Ecto neural progenitor cell (in vitro differentiated cells): ENCODE measurements at places on chromosomes 16 and 17.

DNA sequence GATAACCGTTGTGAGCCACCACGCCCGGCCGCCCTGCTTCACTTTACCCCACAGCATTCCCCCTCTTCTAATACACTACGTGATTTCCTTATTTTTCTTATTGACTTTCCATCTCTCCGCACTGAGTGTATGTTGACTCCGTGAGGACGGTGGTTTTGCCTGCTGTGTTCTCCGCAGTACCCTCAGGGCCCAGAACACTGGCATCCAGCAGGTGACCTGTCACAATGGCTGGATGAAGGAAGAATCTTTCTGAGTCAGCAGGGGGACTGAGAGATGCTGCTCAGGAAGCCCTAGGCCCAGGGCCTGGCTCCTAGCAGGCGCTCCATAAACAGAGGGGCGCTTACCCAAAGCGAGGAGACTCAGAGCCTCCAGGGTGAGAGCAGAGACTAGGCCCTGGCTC lies 79.5 kb downstream of the RTN4RL1 start:
- no peak for DNase-seq

DNA sequence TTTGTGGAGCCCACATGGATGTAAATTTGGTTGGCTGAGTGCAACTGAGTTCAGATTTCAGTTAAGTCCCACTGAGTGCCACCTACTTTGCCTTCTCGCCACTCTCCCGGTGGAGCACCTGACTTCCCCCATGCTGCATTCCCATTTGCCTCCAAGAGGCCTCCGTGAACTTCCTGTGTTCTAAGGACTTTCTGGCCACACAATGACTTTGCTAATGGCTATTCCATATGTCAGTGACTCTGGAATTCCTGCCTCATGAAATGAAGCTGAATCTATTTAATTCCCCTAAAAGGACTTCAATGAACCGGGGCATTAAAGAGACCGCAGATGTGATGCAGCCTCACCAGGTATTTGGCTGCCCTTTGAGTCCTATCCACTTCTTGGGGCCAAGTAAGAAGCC lies 29.9 kb downstream of the ABCC12 start:
- DNase-seq: no peak

DNA sequence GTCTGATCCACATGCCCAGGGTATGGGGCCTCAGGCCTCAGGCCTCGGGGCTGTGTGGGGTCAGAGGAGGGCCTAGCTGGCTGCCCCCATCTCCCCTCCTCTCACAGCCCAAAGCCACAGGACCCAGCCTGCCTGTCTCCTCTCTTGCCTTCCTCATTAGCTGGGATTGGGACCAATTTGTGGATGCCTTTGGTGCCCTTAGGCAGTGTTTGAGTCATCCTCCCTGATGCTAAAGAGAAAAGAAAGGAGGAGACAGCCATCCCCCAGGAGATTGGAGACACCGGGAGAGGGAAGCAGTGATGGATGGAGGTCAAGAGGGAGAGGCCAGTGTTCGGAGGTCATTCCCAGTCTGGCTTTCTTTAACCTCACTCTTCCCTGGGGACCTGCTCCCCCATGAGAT lies 23.3 kb upstream of the NOG start:
- DNase-seq: no peak

DNA sequence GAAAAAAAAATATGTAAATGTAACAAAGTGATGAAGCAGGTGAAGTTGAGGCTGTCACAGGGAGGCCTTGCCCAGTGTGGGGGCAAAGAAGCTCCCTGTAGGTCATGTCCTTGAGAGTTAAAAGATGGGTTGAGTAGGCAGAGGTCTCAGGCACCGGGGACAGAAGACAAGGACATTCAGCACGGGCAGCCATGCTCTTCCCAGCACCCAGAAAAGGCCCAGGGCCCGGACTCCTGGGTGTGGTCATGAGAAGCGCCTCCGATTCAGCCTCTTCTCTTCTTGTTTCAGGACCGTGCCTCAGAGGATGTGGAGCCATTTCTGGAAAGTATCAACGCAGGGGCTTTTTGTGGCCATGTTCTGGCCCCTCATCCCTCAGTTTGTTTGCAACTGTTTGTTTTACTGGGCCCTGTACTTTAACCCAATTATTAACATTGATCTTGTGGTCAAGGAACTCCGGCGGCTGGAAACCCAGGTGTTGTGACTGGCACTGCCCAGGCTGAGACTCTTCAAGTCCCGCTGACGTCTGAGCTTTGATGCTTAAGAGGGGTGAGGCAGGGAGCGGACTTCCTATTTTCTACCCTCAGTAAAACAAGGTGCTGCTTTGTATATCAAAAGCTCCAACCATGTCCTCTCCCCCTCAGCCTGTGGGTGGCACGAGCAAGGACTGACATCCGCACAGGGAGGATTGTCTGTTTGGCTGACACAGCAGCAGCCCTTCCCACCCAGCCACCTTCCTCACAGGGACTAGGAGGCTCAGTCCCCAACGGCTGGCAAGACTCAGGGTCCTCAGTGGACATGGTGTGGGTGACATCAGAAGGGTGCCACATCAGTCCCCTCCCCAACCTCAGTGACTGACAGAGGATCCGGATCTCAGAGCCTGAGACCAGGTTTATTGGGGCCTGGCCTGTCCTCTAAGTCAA lies 26.5 kb downstream of the PLA2G10 start:
- DNase-seq: no peak

DNA sequence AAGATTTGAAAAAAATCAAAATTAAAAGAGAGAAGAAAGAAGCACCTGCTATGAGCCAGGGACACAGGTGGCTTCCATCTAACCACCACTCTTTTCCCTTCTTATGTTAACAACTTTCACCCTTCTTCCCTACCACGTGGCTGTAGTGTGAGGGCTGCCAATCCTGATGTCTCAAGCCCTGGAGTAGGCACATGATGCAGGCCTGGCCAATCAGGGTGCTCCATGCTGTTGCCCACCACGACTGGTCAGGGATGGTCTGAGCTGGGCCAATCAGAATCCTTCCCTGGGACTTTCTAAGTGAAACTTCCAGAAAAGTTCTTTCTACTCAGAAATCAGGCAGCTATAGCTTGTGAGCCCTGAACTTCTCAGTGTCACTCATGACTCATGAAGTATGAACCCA lies 140.7 kb downstream of the SDK2 start:
- DNase-seq: no peak

DNA sequence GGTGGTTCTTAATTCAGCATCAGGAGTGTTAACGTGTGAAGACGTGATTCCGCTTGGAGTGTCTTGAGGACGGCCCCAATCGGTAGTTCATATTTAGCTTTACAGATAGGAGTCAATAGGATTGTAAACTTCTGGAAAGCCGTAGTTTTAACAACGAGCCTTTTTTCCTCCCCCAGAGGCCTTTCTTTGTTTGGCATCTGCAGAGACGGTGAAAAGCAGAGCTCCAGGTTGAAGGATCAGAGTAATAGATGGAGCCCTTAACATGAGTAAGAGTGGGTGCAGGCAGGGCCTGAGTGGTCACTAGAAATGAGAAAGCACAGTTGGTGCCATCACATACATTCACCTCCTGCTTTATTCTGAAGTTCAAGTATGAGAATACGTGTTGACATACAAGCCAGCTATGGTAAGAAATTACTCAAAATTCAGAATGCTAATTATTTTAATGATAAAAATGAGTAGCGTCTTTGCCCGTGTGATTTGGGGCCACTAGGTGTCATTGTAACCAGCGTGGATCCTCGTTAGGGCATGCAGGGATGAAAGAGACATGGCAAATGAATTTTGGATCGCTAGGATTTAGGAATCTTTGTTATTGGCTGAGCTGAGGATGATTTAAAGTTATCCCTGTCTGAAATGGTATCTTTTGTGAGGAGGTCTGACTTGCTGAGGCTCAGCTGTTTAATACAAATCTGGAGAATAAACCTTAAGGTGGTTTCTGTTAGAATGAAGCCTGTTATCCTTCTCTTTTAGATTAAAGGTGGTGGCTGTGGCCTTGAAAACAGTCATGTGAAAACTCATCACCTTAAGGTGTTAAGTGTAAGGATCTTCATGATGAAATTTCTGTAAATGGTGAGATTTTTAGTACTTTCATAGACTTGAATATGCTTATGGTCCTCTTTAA lies 18.6 kb downstream of the PRCD start:
- DNase-seq: no peak

DNA sequence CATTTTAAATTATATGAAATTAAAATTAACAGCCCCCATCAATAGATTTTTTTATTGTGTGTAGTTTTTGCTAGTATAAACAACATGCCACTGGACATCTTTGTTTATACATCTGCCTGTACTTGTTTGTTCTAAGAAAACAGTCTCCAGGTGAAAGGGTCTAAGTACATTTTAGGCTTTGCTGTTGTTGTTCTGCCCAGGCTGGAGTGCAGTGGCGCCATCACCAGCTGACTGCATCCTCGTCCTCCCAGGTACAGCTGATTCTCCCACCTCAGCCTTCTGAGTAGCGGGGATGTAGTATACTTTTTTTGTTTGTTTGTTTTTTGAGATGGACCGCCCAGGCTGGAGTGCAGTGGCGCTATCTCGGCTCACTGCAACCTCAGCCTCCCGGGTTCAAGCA lies 25.5 kb downstream of the C17orf58 start:
- DNase-seq: no peak

- no peak for DNase-seq
These were observed 9.1 kb upstream of the SOCS3 start for GRCh38 chr17:78368854-78369495.

DNA sequence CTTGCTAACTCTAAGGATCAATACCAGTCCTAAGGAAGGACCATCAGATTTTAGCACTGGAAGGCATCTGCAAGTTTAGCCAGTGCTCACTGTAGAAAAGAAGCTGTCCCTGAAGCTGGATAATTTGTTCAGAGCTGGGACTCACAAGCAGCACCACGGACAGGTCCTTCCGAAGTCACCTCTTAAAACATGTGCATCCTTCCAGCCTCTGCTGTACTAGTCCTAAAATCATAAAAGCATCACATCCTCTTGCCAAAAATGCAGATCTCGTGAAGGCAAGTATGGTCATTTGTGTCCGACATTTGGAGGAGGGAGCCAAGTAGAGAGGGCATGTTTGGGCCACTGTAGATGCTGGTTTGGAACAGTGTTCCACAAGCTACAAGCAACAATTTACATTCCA lies 506.9 kb downstream of the RBFOX1 start:
- DNase-seq: no peak

DNA sequence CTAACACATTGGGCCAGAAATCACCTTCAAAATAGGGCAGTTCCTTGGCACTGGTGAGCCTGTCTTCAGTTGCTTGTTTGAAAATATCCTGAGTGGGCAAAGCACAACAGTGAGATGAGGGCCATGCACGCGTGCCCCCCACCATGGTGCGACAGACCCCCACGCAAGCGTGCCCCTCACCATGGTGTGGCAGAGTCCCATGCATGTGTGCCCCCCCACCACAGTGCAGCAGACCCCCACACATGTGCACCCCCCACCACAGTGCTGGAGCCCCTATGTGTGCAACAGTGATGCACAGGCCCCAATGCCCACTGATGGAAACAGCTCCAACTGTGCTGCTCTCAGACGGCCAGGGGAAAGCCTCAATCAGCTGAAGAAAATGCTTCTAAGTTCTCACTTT lies 18.8 kb upstream of the TRAP1 start:
- no peak for DNase-seq

GRCh38 chr17:50668025-50668837 lies 33.5 kb downstream of the ABCC3 start:
- no peak for DNase-seq

DNA sequence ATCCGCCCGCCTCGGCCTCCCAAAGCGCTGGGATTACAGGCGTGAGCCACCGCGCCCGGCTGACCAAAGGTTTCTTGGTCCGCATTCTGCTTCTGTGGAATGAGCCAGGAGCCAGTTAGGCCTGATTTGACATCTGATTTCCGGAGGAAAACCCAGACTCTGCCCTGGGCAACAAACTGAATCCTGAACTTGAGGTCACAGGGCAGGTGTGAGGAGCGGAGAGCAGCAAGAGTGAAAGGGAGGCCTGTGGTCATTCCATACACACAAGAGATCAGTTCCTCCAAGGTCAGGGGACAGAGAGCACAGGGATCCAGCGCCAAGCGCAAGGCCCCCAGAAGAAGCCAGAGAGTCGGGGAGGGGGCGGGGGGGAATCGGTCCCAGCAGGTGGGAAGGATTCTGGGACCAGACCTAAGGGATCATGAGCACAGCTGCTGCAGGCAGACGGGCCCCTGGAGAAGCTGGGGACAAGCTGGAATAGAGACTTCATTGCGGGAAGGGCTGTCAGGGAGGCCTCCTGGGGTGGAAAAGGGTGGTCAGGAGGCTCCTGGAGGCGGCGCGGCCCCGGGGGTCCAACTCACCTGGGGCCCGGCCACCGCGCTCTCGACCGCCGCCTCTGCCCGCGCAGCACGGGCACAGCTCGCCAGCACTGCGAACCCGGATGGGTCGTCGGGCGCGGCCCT lies 436 bp downstream of the SHPK start:
- DNase-seq: peak; percentile 68

DNA sequence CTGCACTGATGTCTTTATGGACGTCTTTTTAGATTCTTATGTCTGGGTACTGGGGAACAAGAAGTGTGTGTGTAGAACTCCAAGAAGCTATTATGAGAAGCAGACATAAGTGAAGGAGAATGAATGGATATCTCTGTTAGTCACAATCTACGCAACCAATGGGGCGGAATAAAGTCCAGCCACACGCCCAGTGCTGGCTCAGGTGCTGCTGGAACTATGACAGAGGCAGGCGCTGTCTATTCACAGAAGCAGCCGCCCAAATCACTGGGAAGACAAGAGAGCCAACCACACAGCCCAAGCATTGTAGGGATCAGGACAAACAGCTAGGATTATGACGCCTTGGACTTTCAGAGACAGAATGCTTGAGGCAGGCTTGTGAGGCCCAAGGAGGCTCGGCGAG lies 43.9 kb upstream of the ICAM2 start:
- no peak for DNase-seq

DNA sequence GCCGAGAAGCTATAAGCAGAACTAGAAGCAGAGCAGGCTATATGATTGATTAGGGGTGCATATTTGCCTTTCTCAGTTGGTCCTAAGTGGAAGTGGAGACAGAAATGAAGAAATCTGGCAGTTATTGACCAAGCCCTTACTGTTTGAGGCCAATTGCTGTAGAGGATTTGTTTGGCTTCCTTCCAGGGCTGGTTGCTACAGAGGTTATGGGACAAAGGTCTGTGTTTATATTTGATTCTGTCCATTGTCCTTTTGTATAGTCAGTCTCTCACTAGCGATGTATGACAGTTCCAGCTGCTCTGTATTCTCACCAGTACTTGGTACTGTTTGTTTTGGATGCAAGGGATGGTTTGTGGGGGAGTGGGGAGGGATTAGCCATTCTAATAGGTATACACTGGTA lies 7.3 kb upstream of the ALOX15 start:
- DNase-seq: no peak

- no peak for DNase-seq
These were observed 11.0 kb upstream of the EPN3 start for GRCh38 chr17:50521514-50521913.

- DNase-seq: no peak
These were observed 11.9 kb upstream of the SP6 start for GRCh38 chr17:47862621-47863440.
